ENCODE measurements at places on chromosomes 12 and 14.

GRCh38 chr14:61643555-61643954 lies 51.8 kb upstream of the HIF1A start:
- ATAC-seq = no peak

DNA sequence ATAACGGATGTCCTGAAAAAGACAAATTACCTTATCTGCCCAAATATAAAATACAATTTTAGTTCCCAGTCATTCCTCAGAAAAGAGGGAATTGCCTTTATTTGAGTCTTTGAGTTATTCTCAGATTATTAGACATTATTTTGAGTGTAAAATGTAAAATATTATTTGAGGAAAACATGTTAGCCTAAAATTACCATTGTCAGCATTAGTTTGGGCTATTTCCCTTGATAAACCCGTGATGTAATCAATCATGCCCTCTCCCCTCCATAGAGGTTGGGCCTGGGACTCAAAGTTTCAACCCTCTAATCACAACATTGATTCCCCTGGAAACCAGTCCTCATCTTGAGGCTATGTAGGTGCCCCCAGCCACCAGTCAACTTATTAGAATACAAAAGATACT lies 213.4 kb downstream of the NUBPL start:
- ATAC-seq = no peak

GRCh38 chr14:63286071-63286470 lies 32.7 kb downstream of the GPHB5 start:
- no peak for ATAC-seq

- peak; percentile 58 for ATAC-seq
Observed at GRCh38 chr12:123150275-123150743, 581 bp downstream of the PITPNM2 start.

GRCh38 chr12:79920421-79921238 lies 14.3 kb downstream of the PPP1R12A start:
- ATAC-seq = peak; percentile 56

GRCh38 chr14:44699391-44699790 lies 192.3 kb upstream of the FSCB start:
- ATAC-seq = no peak

DNA sequence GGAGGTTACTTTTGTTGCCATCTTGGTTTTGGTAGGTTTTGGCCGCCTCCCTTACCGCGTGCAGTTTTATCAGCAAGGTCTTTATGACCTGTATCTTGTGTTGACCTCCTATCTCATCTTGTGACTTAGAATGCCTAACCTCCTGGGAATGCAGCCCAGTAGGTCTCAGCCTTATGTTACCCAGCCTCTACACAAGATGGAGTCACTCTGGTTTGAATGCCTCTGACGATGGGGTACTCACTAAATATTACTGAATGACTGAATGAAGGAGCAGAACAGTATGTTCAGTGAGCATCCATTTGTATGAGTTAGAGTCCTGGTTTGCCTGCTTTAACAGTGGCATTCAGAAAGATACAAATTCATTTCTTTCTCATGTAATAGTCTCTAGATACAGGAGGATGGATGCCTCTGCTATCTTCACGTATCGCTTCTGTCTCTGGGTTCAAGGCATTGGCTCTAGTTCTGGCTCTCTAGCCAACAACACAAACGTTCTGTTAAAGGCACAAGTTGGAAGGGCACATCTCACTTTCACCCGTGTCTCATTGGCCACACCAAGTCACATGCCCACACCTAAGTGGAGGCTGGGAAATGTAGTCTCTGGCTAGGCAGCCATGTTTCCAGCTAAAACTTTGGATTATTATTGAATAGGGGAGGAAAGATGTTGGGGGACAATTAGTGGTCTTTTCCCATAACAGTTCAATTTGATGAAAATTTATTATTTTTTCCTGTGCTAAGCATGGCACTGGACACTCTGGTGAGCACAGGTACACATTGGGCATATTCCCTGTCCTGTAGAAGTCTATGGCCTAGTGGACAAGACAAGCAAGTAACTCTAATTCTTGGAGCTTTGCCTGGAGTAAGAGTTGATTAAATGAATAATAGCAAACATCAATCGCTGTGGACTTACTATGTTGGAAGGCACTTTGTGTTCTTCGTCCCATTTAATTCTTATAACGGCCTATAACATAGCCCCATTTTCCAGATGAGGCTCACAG lies 75.2 kb upstream of the RPH3A start:
- peak; percentile 60 for ATAC-seq

- ATAC-seq = no peak
Observed at GRCh38 chr12:99767809-99768208, 120.3 kb downstream of the GARIN6 start.

GRCh38 chr14:103301512-103302354 lies 32.3 kb upstream of the EIF5 start:
- no peak for ATAC-seq

DNA sequence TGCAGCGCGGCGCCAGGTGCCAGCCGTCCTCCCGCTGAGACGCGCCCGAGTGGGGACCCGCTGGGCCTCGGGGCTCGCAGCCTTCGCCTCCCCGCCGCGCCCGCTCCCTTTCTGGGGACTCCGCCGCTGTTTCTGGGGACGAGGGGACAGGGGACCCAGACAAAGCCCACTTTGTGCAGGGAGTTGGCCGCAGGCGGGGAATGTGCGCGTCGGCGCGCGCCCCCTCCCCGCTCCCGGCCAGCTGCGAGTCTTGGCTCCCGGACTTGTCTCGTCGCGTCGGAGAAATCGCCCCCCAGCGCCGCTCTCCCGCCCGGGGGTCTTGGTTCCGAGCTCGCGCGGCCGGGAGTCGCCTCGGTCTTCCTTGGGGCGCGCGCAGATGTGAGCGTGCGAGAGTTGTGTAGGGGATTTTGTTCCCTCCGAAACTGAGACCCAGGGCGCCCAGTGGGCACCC lies 717 bp downstream of the VASH1 start:
- peak; percentile 1 for ATAC-seq

DNA sequence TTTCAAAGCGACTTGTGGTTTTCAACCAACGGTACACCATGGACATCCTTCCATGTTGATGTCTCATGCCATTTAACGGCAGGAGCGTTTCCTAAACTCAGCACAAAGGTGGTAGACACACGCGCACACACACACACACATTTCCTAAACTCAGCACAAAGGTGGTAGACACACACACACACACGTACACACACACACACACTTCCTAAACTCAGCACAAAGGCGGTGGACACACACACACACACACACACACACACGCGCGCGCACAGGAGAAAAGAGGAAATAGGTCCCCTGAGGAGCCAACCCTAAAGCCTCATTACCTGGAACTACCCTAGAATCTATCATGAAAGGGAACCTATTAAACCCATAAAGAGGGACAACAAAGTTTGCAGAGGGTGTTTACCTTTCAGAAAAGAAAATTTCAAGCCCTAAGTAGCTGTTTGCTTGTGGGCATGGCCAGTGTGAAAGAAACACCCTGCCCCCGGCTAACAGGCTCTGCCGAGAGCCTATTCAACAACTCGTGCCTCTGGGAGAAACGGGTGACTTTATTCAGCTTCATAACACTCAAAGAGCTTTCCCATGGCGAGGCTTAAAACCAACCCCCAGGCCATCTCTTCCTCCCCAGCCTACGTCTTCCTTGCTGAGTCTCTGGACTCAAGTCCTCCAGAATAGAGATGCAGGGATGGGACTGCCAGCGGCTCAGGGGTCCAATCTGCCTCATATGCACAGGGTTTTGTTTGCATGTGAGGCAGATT lies 31.8 kb downstream of the SLC8B1 start:
- ATAC-seq = peak; percentile 66

GRCh38 chr12:26809611-26810285 lies 23.2 kb downstream of the ITPR2 start:
- no peak for ATAC-seq

DNA sequence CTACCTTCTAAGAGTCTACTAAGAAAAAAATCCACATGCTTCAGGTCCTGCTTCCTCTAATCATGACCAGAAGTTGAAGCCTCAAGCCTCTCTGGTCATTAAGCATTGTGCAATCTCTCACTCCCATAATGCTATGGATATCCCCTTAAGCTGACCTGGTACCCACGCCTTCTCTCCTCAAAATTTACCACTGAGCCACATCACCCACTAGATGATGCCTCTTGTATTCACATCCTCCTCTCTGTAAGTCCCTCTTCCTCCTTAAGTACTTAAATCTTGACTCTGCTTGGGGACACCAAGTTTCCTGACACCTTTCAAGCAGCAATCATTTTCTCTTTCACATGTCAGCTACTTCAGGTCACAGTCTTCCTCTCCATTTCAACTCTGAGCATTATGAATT lies 9.8 kb downstream of the GALNT4 start:
- peak; percentile 65 for ATAC-seq

GRCh38 chr14:36684946-36685345 lies 23.3 kb downstream of the PAX9 start:
- no peak for ATAC-seq

- ATAC-seq = no peak
Observed at GRCh38 chr14:78007160-78007559, 163.0 kb upstream of the NRXN3 start.

GRCh38 chr12:83473408-83474095 lies 786.8 kb downstream of the TMTC2 start:
- no peak for ATAC-seq

DNA sequence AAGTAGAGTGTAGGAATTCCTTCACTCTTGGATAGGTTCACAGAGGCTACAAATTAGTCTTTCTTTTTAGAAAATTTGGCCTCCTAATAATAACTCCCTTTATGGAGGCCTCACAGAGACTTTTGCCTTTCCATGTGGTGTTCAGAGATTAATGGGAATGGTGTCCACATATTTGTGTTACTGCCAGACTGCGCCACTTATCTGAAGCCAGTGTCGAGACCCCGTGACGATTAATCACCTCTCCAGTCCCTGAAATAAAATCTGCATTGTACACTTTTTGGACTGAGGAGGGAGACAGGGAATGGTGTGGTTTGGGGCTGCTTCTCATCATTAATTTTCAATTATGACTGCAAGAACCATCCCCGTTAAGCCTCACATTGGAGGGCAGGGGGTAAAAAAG lies 980.5 kb downstream of the FLRT2 start:
- ATAC-seq = no peak

- no peak for ATAC-seq
Observed at GRCh38 chr14:70143306-70143705, 45.4 kb downstream of the SLC8A3 start.
